ENCODE measurements at places on chromosomes 5 and 9. TPM values are rescaled to one million over a fixed set of nuclear protein-coding genes. Genes with fewer than 3 reads are reported as not detected.

Gene TRIO
- 268 TPM for total RNA-seq

Gene AGXT2
- total RNA-seq = not detected

GRCh38 chr5:171226864-171227263, 82.2 kb upstream of the TLX3 start:
- DNase-seq = no peak

DNA sequence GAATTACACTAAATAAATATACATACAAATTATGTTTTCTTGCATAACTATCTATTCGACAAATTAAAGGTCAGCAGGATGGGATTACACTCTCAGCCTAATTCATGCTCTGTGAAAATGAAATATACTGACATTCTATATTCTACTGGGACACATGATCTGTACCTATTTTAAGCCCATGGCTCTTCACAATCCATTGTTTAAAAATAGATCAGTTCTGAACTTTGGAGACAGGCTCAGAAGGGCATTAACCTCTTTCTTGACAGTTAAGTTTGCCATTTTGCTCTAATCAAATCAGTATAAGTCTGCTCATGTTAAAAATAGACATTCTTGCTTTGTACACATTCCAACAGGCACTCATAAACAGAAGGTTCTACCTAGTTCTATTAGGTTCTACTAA, 361.2 kb downstream of the HCN1 start:
- DNase-seq = no peak

DNA sequence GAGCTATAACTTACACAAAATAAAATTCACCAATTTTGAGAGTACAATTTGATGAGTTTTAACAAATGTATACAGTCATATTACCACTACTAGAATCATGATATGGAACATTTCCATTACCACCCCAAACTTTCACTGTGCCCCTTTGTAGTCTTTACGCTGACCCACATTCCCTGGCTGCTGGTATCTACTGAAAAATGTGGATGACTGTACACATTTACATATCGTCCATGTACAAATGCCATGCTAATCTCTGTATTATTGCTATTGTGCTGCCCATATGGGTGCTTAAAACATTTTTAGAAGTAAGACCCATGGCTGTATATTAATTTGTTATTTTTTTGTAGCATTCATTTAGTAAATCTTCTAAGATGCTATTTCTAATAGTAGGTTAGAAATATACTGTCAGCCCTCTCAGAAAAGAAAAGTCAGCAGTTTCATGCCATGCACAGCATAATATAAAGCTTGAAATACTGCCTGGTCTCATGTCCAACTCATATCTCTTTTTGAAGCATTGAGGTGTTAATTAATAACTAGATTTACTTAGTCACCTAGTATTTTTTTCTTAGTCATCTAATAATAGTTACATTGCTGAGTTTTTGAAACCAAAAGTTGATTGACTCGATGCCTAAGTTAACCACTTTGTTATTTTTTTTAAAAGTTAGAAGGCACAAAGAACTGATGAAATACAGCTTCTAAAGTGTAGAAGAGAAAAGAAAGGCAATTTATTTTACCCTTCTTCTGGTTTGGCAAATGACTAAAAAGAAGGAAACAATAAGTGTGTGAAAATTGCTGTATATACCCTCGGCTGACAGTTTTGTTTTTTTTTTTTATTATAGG, 188.3 kb upstream of the MEF2C start:
- DNase-seq = no peak

Gene RGS7BP
- 5.2 TPM for total RNA-seq

GRCh38 chr5:162543437-162543836, 475.9 kb downstream of the GABRG2 start:
- no peak for DNase-seq

Gene KLHL3
- 15.7 TPM for total RNA-seq

Gene PTCD2
- 7.9 TPM for total RNA-seq

- no peak for DNase-seq
These were observed 50.4 kb downstream of the PIK3R1 start for GRCh38 chr5:68265822-68266395.

DNA sequence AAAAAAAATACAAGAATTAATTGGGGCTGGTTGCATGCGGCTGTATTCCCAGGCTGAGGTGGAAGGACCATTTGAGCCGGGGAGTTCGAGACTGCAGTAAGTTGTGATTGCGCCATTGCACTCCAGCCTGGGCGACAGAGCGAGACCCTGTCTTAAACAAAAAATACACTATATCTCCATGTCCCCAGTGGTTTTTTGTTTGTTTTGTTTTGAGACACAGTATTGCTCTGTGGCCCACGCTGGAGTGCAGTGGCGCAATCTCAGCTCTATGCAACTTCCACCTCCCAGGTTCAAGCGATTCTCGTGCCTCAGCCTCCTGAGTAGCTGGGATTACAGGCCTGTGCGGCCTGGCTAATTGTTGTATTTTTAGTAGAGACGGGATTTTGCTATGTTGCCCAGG, 1.2 kb downstream of the COQ4 start:
- no peak for DNase-seq

DNA sequence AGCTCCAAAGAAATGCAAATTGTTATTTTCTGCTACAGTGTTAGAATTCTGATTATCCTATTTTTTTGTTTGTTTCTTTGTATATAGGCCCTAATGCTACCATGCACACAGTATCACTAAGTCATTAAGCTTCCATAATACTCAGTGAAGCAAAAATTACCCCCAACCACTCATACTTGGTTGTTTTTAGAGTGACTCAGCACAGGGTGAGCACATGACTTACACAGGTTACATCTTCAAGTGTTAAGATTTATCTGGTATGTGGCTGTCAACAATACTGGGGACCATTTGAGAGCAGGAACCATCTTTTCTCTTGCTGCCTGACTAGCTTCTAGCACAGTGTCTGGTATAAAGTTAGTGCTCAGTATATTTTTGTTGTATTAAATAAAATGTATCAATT, 255.8 kb upstream of the SLC24A2 start:
- no peak for DNase-seq

GRCh38 chr5:57783693-57784092, 301.1 kb upstream of the ACTBL2 start:
- no peak for DNase-seq

DNA sequence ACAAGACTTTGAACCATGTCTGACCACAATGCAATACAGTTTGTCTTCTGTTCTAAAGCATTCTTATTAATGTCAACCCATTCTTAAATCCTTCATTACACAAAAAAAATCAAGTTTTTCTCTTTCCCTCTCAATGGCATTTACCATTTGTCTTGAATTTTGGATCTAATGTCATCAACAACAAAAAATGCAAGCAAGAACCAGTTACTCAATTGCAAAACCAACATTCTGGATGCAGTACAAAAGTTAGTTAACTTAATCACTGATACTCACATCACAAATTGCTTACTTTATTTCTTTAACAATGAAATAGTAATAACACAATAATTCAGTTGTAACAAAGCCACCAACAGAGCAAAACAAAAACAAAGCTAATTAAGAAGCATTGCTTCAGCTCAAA, 6.0 kb downstream of the C9orf40 start:
- DNase-seq = no peak

Gene CKMT2
- 12.6 TPM for total RNA-seq

- peak; percentile 43 for DNase-seq
These were observed 572 bp downstream of the GNA14 start for GRCh38 chr9:77647267-77648233.

- DNase-seq = peak; percentile 62
These were observed 185.5 kb downstream of the RGS3 start for GRCh38 chr9:113649054-113649453.

DNA sequence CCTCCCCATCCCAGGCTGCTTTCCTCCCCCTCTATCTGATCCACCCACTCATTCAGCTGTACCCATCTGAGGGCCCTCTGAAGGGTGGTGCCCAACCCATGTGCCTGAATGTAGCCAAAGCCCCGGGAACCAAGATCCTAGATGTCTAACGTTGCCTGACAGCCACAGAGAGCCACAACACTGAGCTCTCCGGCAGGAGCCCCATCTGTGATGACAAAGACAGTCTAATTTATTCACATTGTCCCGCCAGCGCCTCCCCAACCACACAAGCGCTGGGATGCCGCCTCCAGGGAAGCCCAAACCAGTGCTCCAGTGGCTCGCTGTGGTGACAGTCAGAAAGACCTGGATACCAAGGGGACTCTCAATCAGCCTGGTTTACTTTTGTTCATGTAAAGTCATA, 8.4 kb downstream of the IGFBPL1 start:
- DNase-seq = no peak

Gene NDUFA8
- 30.4 TPM for total RNA-seq

DNA sequence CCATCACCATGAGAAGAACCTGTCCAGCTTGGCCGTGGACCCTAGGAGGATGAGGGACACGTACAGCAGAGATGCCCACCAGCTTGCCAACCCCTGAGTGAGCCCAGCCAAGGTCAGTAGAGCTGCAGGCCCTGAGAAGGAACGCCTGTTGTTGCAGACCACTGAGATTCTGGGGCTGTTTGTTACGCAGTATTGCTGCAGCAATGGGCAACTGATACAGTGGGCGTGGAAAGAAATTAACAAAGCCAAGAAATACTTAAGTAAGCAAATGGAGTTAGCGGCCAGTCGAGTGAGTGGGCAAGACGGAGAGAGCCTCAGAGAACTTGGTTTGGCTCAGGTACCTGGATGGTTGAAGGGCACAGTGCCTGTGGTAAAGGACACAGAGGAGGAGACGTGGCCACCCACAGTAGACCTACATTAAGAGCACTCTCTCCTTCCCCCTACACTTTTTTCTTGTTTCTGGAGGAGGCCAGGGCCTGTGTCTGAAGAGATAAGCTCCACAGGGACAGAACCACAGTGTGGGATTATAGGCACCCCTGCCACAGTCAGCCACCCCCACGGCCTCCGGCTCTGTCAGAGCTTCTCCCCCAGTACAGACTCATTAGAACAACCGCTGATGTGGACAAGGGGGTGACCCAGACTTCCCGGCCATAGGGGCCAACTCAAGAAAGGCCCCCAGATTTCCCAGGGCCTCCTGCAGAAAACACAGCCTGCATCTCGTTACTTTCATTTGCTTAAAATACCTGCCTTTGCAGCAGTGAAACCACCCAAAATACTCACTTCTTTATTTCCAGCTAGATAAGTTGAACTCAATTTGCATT, 40.1 kb upstream of the GRHPR start:
- no peak for DNase-seq

- no peak for DNase-seq
These were observed 57.1 kb upstream of the FSTL4 start for GRCh38 chr5:133669472-133669871.

- DNase-seq = no peak
These were observed 189.7 kb upstream of the GDNF start for GRCh38 chr5:38029397-38030065.

Gene PCDHGA2
- 13.5 TPM for total RNA-seq

Gene MYMK
- total RNA-seq = not detected

- no peak for DNase-seq
These were observed 306.7 kb upstream of the ZNF608 start for GRCh38 chr5:125053179-125053578.

- no peak for DNase-seq
These were observed 114.7 kb upstream of the OR13F1 start for GRCh38 chr9:104389341-104389740.

Gene BRINP1
- not detected for total RNA-seq

DNA sequence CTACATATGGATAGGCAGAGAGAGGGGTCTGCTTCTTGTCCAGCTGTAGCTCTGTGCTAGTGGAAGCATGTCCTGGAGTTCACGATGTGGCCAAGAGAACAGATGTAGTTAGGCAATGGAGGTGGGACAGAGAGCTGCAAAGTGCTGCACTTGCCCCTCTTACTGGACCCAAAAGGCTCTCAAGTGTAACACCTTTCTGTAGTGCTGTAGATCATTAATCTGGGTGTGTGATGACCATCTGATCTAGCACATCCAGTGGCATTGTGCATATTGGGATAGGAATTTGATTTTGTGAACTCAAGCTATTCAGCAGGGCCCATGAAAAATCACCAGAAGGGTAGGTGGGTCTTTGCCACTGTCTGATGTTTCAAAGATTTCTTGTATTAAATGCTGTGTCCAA, 151.4 kb downstream of the KDM4C start:
- no peak for DNase-seq

Gene PDLIM4
- 63.4 TPM for total RNA-seq

GRCh38 chr5:5613261-5613990, 190.9 kb downstream of the ICE1 start:
- DNase-seq = no peak

Gene IRX1
- total RNA-seq = not detected

GRCh38 chr5:126544087-126544740, 50.8 kb downstream of the ALDH7A1 start:
- DNase-seq = no peak

- no peak for DNase-seq
These were observed 195.5 kb downstream of the DRD1 start for GRCh38 chr5:175248416-175248905.

Gene RANBP6
- total RNA-seq = 14.8 TPM

- no peak for DNase-seq
These were observed 37.9 kb upstream of the TJP2 start for GRCh38 chr9:69136185-69136584.

GRCh38 chr5:5165541-5166002, 25.4 kb downstream of the ADAMTS16 start:
- DNase-seq = no peak

DNA sequence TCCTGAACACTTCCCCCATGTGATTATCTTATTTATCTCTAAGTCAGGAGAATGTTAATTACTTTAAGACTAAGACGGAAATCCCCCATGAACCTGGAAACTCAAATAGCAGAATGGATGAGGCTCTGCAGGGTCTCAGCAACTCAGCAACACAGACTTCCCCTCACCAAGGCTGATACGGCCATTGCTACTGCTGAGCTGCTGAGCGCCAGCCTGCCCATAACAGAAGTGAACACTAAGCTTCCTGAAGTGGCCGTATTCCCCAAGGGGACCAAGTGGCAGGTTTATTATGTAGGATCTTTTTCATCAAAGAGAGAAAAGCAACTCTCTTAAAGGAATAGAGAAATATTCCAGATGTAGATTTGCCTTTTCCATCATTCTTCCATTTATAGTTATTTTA, 311.1 kb downstream of the RFX3 start:
- DNase-seq = no peak

DNA sequence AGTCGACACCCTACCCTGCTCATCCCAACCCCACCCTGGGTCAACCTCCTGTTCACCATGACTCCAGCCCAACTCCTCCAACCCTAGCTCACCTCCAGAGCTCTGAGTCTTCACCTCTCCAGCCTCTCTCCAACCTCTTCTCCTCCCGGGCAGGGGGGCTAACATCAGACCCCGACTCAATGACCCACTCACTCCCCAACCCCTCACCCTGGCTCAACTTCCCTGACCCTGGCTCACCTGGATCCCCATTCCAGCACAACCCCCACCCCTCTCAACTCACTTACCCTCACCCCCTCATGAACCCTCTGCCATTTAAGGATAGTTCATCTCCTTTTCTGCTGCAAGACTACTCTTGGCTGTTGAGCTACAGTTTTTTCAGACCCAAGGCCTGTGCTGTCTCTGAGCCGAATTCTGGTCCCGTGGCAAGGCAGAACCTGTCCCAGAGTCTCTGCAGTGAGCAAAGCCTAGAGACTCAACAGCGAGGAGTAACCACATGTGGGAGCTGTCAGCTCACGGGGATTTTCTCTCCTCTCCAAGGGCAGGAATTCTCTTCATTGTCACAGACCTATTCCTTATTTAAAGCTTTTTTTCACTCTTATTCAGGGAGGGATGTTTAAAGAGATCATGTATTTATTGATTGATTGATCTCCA, 29.8 kb downstream of the ANKRD33B start:
- DNase-seq = no peak

- no peak for DNase-seq
These were observed 378.2 kb upstream of the RPS23 start for GRCh38 chr5:82656341-82656761.

Gene MARCHF11
- 0.24 TPM for total RNA-seq

Gene NR5A1
- total RNA-seq = 22.2 TPM

Gene PCDHAC2
- 0.22 TPM for total RNA-seq

Gene IFNA13
- total RNA-seq = not detected
